ENCODE measurements at places on chromosomes 11 and 22.

- no peak for DNase-seq
Measured at GRCh38 chr11:123698546-123699127, 42.8 kb downstream of the ZNF202 start.

DNA sequence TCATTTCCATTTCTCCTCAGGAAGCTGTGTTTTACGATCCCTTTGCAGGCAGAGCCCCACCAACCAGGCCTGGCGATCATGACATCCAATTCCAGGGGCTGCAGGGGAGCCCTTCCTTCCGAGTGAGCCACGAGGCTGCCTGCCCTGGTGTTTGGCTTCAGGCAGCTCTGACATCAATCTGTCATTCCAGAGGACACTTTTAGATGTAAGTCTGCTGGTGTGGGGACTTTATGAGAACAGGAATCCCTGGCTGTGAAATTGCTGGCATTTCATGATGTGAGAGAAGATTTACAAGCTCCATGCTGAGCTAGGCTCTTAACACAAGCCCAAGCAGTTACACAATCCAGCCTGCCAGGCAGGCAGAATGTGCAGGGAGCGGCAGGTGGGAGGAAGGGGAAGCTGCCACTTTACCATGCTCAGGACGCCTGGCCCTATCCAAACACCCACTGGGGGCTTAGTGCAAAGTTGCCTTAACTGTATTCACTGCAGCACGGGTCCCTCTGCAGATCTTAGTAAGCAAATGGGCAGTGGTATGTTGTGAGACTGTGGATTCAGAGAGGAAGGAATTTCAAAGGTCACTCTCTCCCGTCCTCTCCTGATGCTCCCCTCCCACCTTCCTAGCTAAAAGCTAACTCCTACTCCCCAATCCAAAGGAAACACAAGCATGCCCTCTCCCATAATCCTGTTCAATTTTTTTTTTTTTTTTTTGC lies 43.4 kb upstream of the MICAL2 start:
- no peak for DNase-seq

DNA sequence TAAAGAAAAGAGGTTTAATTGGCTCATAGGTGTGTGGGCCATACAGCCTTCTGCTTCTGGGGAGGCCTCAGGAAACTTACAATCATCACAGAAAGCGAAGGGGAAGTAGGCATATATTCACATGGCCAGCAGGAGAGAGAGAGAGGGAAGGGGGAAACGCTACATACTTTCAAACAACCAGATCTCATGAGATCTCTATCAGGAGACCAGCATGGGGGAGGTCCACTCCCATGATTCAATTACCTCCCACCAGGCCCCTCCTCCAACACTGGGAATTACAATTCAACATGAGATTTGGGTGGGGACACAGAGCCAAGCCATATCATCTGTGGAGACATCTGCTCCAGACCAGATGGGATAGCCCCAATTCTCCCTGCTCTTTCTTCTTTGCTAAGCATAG lies 866.0 kb downstream of the BRD1 start:
- no peak for DNase-seq

GRCh38 chr11:76140912-76141574 lies 65.3 kb downstream of the WNT11 start:
- no peak for DNase-seq

GRCh38 chr22:45912910-45913309 lies 64.1 kb downstream of the WNT7B start:
- no peak for DNase-seq

- no peak for DNase-seq
Measured at GRCh38 chr11:68461575-68461917, 994 bp downstream of the PPP6R3 start.

DNA sequence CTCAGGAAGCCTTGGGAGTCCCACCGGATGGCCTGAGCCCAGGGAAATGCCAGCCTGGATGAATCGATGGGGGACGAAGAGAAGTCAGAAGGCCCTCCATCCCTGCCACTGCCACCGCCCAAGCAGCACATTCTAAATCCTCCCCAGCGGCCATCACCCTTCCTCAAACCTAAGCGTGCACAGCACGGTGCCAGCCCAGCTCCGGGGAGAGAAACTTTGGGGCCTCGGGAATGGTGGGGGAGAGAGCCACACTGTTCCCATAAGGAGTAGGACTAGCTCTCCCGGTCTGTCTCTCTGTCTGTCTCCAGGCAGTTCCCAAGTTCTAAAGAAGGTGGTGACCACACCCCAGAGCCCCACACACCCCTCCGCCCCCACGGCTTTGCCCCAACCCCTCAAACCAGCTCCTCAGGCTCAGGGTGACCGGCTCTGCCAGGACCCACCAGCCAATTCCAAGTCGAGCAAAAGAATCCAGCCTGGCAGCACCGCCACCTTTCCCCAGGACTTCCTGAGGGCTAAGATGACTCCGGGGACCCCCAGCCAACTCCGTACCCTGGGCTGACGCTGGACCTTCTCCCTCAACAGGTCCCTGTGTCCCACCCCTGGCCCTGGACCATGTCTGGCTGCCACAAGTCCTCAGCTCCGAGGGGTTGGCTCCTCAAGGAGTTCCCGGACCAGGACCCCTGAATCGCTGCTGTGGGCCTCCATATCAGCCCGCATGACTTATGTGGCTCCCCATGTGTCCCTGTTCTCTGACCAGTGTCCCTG lies 2.7 kb downstream of the AHNAK start:
- DNase-seq: no peak

GRCh38 chr11:83061883-83062282 lies 9.8 kb downstream of the RAB30 start:
- no peak for DNase-seq

- no peak for DNase-seq
Measured at GRCh38 chr11:73415854-73416615, 39.8 kb downstream of the RELT start.

- no peak for DNase-seq
Measured at GRCh38 chr11:127816962-127817361, 770.4 kb downstream of the ETS1 start.

DNA sequence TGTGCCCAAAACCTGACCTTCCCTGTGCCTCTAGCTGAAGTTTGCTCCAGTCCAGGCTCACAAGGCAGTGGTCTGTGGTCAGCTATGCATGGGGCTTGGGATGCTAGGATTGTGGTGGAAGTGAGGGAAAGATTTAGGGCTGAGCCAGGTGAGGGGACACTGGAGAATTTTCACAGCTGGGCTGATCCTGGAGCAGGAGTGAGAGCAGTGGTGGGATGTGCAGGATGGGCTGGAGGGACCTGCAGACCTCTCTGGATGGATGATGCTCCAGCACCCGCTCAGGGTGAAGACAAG lies 23.9 kb upstream of the KDM2A start:
- DNase-seq: no peak

GRCh38 chr11:63589000-63589399 lies 25.2 kb downstream of the PLAAT3 start:
- DNase-seq: no peak

GRCh38 chr11:45592636-45593035 lies 72.8 kb downstream of the CHST1 start:
- DNase-seq: no peak

GRCh38 chr22:38083931-38084631 lies at the start of gene SLC16A8:
Gene SLC16A8 (minus strand): TSS chr22:38084184. CDS start chr22:38082873, 1,311 bp downstream.
- DNase-seq: no peak

GRCh38 chr11:96317571-96317970 lies 25.4 kb downstream of the MAML2 start:
- DNase-seq: no peak

DNA sequence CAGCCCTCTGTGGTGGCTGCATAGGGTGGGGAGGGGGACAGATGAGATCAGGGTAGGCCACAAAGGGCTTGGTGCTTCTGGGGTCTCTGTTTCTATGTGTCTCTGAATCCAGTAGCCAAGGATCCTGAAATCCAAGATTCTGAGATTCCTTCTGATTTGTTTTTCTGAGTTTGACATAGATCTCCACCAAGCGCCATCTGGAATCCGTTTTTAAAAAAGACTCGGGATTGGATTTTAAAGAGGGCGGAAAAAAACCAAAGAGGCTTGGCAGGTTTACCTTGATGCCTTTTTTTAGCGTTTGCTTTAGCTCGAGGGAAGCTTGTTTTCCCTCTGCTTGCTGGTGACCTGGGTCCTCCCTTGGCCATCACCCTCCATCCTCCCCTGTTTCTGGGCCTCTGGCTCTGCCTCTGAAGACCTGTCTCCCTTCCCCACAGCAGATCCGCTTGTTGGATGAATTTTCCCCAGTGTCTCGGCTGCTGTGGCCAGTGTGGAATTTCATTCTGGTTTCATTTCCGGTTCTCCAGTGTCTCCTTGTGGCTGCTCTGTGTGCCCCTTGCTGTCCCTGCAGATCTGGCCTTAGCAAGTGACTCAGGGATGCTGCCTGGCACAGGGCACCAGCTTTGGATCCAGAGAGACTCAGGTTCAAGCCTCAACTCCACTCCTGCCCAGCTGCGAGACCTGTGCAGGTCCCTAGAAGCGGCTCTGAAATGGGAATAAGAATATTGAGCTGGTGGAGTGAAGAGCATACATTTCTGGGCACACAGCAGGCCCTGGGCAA lies 15.1 kb downstream of the SYNGR1 start:
- DNase-seq: no peak

- DNase-seq: peak; percentile 19
Measured at GRCh38 chr11:87820011-87820410, 355.2 kb downstream of the RAB38 start.

- DNase-seq: no peak
Measured at GRCh38 chr11:3616721-3617460, 24.9 kb downstream of the ART5 start.

DNA sequence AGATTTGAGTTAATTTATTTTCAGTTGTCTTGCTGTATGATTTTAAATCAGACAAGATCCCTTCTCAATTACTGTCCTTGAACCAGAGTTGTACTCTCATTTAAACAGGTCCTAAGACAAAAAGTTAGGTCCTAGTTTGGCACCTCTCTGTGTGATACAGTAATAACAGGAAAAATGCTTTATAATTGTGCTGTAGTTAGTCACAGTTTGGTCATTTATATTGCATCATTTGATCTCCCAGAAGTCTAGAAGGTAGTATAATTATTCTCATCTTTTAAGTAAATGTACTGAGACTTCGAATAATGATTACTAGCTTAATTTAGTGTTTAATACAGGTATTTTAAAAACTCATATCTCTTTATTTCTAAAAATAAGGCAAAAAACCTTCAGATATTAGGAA lies 18.1 kb upstream of the LUZP2 start:
- DNase-seq: no peak

DNA sequence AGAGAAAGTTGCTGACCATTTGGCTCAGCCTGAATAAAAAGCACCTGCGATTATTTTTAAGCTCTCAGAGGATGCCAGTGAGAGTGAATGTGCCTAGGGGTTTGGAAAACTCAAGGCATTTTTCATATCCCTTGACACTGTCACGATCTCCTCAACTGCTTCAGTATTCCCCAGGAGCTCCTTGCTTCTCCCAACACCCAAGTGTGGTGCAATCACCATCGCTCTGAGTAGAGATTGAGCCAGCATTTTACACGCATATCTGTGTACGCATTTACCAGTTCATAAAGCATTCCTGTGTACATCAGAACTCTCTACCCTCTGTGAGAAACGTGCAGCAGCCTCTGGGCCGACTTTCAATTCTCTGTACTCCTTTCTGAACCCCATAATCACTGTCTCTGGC lies 1.3 kb downstream of the SRRD start:
- DNase-seq: no peak

DNA sequence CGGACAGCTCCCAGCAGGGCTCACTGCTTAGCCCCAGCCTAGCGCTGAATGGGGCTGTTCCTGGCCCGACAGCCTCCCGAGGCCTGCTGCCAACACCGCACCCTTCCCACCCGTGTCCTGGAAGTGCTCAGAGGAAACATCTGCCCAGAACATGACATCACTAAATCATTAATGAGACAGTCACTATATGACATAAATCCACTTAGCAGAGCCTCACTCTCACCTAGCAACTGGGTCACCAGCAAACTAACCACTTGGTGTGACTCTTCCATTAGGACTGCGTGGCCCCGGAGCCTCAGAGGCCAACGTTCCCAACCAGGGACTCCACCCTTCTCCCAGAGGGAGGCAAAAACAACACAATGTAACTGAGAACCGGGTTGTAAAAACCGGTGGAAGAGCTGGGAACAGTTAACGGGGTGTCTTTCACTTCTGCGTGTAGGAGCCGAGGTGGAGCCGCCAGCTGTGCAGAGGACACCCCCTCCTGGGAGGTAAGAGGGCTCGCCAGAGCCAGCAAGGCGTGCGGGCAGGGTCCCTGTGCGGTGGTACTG lies 21.4 kb upstream of the PACSIN2 start:
- peak; percentile 28 for DNase-seq

GRCh38 chr22:47547239-47547661 lies 784.8 kb downstream of the TBC1D22A start:
- no peak for DNase-seq

GRCh38 chr11:35066783-35067423 lies 72.1 kb upstream of the CD44 start:
- no peak for DNase-seq

GRCh38 chr11:936199-936598 lies 10.5 kb downstream of the AP2A2 start:
- DNase-seq: no peak

DNA sequence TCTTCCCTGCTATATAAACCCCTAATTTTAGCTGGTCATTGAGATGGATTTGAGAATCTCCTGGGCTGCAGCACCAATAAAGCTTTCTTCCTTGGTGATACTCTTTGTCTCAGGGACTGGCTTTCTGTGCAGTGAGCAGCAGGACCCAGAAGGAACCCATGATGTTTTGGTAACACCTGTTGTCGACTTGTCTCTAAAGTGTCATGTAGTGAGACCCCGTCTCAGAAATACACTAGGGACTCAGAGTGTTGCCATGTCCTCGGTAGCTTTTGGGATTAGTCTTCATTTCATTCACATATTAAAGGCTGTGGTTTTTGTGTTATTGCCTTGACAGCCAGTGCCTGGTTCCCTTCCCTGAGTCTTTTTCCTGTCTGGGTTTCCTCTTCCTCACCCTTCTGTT lies 1078.7 kb downstream of the TBC1D22A start:
- DNase-seq: no peak

DNA sequence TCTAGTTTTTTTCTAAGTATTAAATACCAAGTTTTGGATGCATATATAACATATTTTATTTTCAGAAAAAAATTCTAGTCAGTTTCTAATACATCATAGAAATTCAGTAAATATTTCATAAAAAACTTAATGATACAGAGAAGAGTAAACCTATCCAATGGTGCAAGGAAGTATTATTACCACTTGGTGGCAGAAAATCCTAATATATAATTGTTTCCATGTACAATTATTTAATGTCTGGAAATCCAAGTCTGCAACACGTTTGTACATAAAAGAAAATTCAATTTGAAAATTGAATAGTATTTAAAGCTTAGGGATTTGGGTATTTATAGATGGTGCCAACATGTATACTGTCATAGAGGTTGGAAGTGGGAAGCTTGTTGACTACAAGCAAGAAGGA lies 127.0 kb downstream of the TRPC6 start:
- DNase-seq: no peak

- no peak for DNase-seq
Measured at GRCh38 chr11:15594607-15595006, 479.9 kb downstream of the INSC start.

GRCh38 chr11:60809691-60810090 lies 24.6 kb downstream of the MS4A10 start:
- DNase-seq: no peak

DNA sequence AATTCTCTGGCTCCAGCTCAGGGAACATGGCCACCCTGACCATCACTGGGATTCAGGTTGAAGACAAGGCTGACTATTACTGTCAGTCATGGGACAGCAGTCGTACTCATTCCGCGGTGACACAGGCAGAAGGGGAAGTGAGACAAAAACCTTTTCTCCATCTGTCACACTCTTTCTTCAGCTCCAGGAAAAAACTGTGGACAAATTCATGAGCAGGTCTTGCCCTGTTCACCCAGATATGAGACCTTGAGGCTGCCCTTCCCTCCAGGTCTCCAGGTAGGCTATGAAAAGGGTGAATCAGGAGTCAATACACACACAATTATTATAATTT lies 39.4 kb upstream of the GGTLC2 start:
- DNase-seq: no peak
